Activated CD4-positive, alpha-beta T cell treated with anti-CD3 and anti-CD28 coated beads, Interleukin-2, amount 10 ng/mL, durations not matched to agents 7 days and 5 days (primary cell): ENCODE measurements at places on chromosomes 4 and X. TPM values are rescaled to one million over a fixed set of nuclear protein-coding genes. Genes with fewer than 3 reads are reported as not detected.

DNA sequence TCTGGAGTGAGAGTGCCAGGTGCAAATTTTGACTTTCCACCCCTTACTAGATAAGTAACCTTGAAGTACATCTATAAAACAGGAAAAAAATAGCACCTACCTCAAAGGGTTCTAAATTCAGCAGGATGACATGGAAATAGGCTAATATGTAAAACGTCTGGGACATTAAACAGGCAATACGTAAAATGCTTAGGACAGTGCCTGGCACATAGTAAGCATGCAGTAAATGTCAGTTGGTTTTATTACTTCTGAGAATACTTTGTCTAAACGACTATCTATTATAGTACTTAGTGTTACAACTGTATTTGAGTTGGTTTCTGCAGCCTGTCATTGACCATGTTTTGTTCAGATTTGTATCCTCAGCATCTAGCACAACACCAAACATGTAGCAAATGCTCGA lies 70.8 kb downstream of the ARX start:
- no peak for DNase-seq
- peaks cover 13% of the 10 kb centered on the region for H3K4me1 ChIP-seq
- no peak overlapping the region for H3K4me3 ChIP-seq
- no peak overlapping the region for H3K27ac ChIP-seq
- no peaks in the 10 kb centered on the region for H3K27me3 ChIP-seq

DNA sequence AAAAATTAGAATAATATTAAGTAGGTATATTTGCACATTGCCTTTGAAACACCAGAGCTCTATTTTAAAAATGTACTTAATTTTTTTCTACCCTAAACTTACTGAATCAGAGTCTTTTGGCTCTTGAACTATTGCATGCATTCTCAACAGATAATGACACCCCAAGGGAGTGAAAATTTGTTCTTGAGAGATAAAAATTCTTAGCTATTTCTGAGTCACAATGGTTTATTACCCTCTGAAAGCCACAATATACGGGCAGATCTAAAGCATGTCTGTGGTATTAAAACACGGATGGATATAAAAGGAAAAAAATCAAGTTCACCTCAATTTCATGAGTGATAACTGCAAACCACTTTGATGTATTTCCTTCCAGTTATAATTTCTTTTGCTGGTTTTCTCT lies 636.3 kb upstream of the FTHL17 start:
- H3K27me3 ChIP-seq, result no peaks in the 10 kb centered on the region
- no peak for DNase-seq
- H3K36me3 ChIP-seq, result no peaks in the 10 kb centered on the region
- H3K4me3 ChIP-seq, result no peak overlapping the region
- H3K27ac ChIP-seq, result no peak overlapping the region
- no peaks in the 10 kb centered on the region for H3K4me1 ChIP-seq

DNA sequence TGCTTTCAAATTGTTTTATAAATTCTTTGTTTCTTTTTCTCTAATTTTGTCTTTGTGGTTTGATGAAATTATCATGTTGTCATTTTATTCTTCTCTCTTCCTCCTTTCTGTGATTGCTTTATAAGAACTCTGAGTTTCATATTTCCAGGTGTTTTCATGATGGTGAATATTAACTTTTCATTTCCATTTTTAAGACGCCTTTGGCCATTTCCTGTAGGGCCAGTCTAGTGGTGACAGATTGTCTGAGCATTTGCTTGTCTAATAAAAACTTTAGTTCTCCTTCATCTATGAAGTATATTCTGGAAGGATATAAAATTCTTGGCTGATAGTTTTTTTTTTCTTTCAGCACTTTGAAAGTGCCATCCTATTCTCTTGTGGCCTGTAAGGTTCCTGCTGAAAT lies 128.1 kb downstream of the FAM13A start:
- DNase-seq, result no peak
- H3K4me3 ChIP-seq, result no peak overlapping the region
- H3K4me1 ChIP-seq, result peaks cover 35% of the 10 kb centered on the region
- peaks cover 3% of the 10 kb centered on the region for H3K27me3 ChIP-seq
- peaks cover 9% of the 10 kb centered on the region for H3K36me3 ChIP-seq

DNA sequence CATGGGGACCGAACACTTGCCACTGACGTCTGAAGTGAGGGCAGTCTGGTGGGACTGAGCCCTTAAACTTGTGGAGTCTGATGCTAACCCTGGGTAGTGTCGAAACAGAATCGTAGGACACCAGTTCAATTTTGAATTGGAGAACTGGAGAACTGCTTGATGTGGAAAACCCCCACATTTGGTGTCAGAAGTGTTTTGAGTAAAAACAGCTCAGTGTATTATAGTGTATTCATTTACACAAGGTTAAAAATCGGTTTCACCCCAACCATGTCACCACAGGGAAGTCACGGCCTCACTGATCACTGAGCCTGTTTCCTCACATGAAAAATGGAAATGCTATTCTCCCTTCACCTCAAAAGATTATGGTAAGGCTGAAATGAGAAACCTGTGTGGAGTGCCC lies 21.9 kb downstream of the PIN4 start:
- H3K36me3 ChIP-seq, result peaks cover 35% of the 10 kb centered on the region
- no peaks in the 10 kb centered on the region for H3K27me3 ChIP-seq
- H3K4me1 ChIP-seq, result no peaks in the 10 kb centered on the region
- no peak overlapping the region for H3K4me3 ChIP-seq
- H3K27ac ChIP-seq, result no peak overlapping the region

GRCh38 chr4:146229406-146229805 lies 15.1 kb downstream of the REELD1 start:
- H3K4me1 ChIP-seq, result no peaks in the 10 kb centered on the region
- H3K27me3 ChIP-seq, result no peaks in the 10 kb centered on the region
- no peak overlapping the region for H3K4me3 ChIP-seq
- H3K36me3 ChIP-seq, result no peaks in the 10 kb centered on the region
- DNase-seq, result no peak

- DNase-seq, result no peak
- H3K27ac ChIP-seq, result peak overlapping the region; percentile 98
- peak overlapping the region; percentile 92 for H3K4me3 ChIP-seq
- peaks cover 9% of the 10 kb centered on the region for H3K36me3 ChIP-seq
- peaks cover 13% of the 10 kb centered on the region for H3K27me3 ChIP-seq
Measured at GRCh38 chr4:163493643-163494359, 689 bp upstream of the TMA16 start.

DNA sequence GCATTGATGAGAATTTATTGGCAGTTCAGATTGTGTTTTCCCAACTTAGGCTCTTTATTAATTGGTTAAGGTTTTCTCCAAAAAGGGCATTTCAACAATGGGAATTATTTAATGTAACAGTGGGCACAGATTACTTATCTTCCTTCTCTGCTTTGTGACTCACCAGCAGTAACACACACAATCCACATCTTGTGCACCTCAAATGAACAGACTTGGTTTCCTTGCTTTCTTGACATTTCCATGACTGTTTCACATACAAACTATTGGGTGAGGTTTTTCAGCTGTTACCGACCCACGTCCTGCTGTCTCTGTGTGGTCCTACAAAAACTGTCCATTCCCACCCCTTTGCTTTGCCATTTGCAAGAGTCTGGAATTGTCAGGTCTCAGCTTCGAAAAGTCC lies 38.1 kb downstream of the CCNI start:
- no peak overlapping the region for H3K27ac ChIP-seq
- no peak for DNase-seq
- no peak overlapping the region for H3K4me3 ChIP-seq
- H3K27me3 ChIP-seq, result peaks cover 11% of the 10 kb centered on the region

Gene SGMS2
- 0.42 TPM for total RNA-seq
